Activated T-helper 1 cell treated with anti-CD3 and anti-CD28 coated beads, Interleukin-2, amount 50 U/mL, for 16 hours (primary cell): ENCODE measurements at places on chromosomes 3 and 15.

- peak; percentile 55 for DNase-seq
Observed at GRCh38 chr3:46909535-46910161, 32.1 kb downstream of the PTH1R start.

- DNase-seq: no peak
Observed at GRCh38 chr3:191680989-191681597, 220.1 kb downstream of the PYDC2 start.

DNA sequence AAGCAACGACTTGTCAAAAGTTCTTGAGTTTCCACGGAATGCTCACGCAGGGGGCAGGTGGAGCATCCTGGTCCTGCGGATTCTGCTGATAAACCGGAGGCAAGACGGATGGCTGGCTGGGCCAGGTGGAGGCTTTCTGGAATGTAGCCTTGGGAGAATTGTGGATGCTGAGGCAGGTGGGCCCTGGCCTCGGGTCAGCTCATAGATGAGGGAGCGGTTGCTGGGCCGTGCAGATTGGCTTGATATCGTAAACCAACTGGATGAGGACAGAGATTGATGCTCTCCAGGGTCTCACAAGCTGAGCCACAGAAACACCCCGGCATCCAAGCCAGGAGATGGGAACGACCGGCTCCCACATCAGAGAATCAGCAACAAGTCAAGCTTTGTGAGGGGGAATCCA, 50.0 kb upstream of the TFRC start:
- no peak for DNase-seq

DNA sequence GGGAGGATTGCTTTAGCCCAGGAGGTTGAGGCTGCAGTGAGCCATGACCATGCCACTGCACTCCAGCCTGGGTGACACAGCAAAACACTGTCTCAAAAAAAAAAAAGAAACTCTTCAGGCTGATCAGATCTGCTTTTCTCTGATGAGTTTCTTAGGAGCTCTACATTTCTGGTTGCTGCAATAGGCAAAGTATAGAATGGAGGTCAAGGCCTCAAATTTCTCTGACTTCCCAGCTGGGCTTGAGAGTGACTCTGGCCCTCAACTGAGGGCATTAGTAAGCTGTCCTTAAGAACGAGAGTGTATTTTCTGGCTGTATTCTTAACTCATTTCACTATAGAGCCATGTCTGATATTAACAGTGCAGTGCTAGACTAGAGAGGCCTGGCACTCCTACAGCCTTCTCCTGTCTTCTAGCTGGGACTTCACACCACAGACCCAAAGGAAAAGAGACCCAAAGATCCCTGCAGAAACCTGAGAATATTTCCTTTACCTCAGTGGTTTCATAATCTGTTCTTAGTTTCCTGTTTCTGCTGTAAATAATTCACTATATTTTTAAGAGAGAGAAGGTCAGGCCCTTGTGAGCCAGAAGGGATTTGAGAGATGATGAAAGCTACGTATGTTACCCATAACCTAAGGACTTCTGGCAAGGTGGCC, 2.0 kb upstream of the NR1I2 start:
- DNase-seq: no peak

DNA sequence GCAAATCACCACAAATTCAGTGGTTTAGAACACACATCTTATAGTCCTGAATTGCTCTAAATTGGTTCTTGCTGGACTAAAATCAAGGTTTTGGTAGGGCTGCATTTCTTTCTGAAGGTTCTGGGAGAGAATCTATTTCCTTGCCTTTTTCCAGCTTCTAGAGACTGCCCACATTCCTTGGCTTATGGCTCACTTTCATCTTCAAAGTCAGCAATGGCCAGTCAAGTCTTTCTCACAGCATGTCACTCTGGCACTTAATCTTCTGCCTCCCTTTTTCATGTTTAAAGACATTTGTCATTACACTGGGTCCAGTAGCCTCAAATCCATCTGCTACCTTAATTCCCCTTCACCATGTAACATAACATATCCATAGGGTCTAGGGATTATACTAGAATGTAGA, 149.0 kb downstream of the NEK10 start:
- DNase-seq: no peak

DNA sequence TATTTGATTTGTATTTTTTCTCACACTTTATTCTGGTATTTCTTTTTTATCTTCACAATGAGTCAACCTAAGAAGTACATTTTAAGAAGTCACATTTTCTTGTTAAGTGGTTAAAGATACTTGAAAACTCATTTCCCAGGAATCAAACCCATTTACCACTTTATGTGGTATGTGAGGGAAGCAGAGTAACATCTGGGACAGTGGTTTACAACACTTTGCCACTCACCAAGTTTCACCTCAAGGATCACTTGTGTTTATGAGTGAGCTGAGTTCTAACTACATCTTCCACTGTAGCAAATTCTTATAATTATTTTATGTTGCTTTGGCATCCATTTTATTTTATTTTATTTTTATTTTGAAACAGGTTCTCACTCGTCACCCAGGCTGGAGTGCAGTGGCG, 53.8 kb downstream of the IGSF11 start:
- no peak for DNase-seq

- DNase-seq: no peak
Observed at GRCh38 chr15:62752657-62753517, 289.7 kb upstream of the TPM1 start.

- no peak for DNase-seq
Observed at GRCh38 chr15:75868019-75868418, 24.8 kb downstream of the UBE2Q2 start.

- peak; percentile 33 for DNase-seq
Observed at GRCh38 chr3:45105855-45106671, 40.1 kb downstream of the CDCP1 start.

DNA sequence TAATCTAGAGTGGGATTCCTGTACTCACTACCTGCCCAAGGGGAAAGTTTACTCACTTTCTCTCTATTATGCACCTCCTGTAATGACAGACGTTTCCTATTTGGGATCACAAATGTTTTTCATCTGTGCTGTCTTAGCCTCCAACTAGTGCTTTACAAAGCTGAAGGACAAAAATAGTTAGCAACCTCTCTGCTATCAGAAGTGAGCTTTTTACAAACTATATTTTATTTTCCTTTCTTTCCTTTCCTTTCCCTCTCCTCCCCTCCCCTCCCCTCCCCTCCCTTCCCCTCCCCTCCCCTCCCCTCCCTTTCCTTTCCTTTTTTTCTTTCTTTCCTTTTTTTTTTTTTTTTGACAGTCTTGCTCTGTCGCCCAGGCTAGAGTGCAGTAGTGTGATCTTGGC, 130.8 kb downstream of the UNC13C start:
- no peak for DNase-seq

GRCh38 chr3:54951405-54951804, 23.5 kb upstream of the LRTM1 start:
- no peak for DNase-seq

GRCh38 chr15:100383302-100384107, 41.7 kb upstream of the ADAMTS17 start:
- DNase-seq: no peak

DNA sequence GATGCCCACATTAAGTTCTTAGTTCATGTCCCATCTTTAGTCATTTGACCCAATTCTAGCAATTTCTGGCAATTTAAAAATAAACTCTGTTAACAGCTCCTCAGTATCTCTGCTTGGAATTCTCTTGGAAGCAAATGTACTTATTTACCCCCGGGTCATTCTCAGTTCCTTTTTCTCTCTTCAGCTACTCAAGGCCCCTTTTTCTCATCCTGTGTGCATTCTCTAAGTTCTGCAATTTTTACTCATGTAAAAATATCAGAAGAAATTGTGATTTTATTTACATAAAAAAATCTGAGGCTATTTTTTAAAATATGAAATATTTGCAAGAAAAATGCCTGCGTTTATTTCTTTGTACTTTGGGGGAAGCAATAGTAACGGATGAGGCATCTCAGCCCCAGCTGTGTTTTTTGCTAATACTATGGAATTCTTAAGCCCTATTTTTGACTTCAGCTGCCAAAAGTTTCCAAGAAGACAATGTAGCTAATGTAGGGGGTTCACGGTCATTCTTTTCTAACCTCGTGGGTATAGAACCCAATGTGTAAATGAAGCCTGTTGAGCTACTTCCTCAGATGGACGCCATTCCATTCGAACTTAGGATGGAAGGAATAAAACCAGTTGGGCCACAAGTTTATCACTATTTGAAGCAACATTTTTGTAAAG, 20.0 kb downstream of the CERS3 start:
- no peak for DNase-seq

- DNase-seq: no peak
Observed at GRCh38 chr15:95105229-95105628, 873.9 kb downstream of the MCTP2 start.

GRCh38 chr15:73338058-73338457, 30.7 kb downstream of the HCN4 start:
- DNase-seq: no peak
